ENCODE measurements at places on chromosomes 2 and 18.

DNA sequence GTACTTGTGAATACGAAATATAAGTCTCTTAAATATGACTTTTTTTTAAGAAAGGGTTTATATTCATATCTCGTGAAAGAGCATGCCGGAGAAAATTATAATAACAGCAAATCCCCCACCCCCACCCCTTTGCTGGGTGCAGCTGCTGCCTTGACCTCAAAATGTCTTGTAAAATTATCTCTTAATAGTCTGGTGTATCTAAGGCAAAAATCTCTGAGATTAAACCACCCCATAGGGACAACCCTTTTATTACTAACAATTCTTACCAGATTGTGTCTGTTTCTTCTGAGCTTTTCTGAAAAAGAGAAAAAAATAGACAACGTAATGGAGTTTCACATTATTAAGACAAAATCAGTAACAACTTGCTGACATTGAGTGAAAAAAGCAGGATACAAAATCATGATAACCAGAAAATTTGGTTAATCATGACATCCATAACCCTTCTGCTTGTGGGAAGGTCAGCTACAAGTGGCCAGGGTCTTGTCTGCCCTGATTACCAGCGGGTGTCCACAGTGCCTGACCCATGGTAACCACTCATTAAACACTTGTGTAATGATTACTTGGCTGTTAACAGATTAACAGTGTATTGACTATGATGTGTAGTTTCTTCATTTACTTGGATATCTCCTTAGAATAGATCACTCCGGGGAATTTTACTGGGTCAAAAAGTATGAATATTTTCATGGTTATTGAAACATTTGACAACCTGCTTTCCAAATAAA, 1.5 kb downstream of the STRADB start:
- DNase-seq = no peak

DNA sequence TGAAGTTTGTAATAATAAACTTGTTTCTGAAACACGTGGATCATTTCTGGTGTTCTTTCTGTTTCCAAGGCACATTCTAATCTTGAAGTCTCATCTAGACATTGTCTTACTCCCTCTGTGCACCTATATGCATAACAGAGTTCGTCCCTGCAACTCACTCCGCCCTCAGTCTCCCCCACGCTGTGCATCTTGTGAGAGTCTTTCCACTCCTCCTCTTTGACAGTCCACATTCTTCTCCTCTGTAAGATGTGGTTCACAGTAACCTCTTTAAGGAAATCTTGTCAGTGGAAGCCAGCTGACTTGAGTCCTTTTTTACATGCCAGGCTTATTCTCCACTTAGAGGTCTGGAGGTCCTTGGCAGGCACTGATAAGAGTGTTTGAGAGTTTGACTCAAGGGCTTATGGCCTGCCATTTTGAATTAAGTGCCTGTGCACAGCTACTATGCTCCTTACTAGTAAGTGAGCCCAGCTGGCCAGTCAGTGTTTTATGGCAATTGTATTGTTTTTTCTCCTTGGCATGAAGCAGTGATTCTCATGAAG, 108.9 kb upstream of the IL1R2 start:
- DNase-seq = no peak

DNA sequence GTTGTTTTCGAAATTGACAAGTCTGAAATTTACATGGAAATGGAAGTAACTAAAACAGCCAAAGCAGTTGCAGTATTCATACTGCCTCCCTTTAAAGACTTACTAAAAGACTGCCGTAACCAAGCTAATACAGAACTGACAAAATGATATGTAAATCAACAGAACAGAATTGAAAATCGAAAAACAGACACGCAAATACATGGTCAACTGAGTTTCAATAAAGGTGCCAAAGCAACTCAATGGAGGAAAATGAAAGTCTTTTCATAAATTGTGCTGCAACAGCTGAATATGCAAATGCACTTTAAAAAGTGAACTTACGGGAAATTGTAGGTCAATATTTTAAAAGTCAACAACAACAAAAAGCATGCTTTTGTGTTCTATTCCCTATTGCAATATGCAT, 34.2 kb downstream of the TMEM131 start:
- DNase-seq = no peak

- DNase-seq = peak; percentile 4
These were observed at the start of gene FHOD3 for GRCh38 chr18:36297417-36298125. Gene FHOD3, plus strand, starts transcription at chr18:36297713. Its CDS starts 123 bp downstream, at chr18:36297836.

Data from hematopoietic multipotent progenitor cell (in vitro differentiated cells).